Pancreas (tissue), 10 donors: ENCODE measurements at places on chromosomes 11 and 22. TPM values are rescaled to one million over a fixed set of nuclear protein-coding genes. Genes with fewer than 3 reads are reported as not detected.

The B3GAT3 gene
- total RNA-seq: 17.6 TPM

The ZNF143 gene
- total RNA-seq: 12.7 TPM

The EFCAB6 gene
- total RNA-seq: 1.8 TPM

GRCh38 chr11:70910835-70911234 is 341.5 kb downstream of the SHANK2 start:
- H3K27me3 ChIP-seq: no peaks in the 10 kb centered on the region
- no peak overlapping the region for H3K4me3 ChIP-seq
- H3K36me3 ChIP-seq: no peaks in the 10 kb centered on the region
- no peak for DNase-seq

- no peak overlapping the region for H3K27ac ChIP-seq
- no peaks in the 10 kb centered on the region for H3K27me3 ChIP-seq
- no peak for DNase-seq
- peaks cover 27% of the 10 kb centered on the region for H3K4me1 ChIP-seq
- no peaks in the 10 kb centered on the region for H3K36me3 ChIP-seq
Measured at GRCh38 chr11:73753938-73754337, 6.9 kb downstream of the RAB6A start.

- H3K36me3 ChIP-seq: no peaks in the 10 kb centered on the region
- H3K27me3 ChIP-seq: no peaks in the 10 kb centered on the region
- H3K4me3 ChIP-seq: no peak overlapping the region
Measured at GRCh38 chr22:23888615-23889401, 5.4 kb upstream of the MIF start.

DNA sequence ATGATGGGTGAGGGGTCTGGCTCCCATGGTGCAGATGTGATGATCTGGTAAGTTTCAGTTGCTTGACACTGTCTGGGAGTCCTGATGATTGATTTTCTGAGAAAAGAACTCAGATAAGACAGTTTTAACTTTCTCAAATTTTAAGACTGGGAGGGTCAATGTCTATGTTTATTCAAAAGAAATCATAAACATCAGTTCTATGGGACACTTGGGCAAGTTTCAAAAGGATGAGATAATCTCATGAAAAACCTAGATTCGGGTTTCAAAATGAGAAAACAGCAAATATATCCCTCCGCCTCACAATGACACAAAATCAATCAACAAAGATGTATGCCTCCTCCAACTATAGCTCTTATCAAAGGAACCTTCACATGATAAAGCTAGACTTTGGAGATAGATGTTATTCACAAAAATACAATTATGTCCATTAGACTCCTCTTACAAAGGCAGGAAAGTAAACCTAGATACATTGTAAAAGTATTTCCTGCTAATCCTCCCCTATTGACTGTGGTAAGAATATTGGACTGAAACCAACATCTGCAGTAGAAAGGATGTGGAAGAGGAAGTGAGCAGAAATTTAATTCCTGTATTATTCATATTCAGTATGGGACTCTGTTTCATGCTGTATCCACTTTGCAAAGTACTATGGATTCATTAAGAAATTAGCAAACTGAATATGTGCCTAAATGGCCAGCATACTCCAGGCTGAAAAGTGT is 21.6 kb downstream of the SVIP start:
- DNase-seq: no peak
- no peaks in the 10 kb centered on the region for H3K27me3 ChIP-seq
- no peaks in the 10 kb centered on the region for H3K4me1 ChIP-seq
- no peak overlapping the region for H3K27ac ChIP-seq
